H1 (cell line): ENCODE measurements at places on chromosomes 13 and 19.

DNA sequence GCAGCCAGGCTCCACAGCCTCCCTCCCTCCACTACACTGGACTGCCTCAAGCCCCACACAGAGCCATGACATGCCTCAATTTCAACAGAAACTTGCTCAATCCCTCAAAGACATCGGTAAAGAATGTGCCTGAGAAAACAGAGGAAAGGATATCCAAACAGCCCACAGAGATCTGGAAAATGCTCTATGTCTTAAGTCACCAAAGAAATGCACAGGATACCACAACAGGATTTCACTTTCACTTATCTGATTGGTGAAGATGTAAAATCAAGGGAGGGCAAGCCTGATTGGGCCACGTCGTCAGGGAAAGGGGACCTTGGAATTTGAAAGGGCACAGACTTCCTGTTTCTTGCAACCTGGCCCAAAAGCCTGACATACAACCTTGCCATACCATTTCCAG is 14.2 kb downstream of the CACNA1A start:
- DNase-seq = no peak

DNA sequence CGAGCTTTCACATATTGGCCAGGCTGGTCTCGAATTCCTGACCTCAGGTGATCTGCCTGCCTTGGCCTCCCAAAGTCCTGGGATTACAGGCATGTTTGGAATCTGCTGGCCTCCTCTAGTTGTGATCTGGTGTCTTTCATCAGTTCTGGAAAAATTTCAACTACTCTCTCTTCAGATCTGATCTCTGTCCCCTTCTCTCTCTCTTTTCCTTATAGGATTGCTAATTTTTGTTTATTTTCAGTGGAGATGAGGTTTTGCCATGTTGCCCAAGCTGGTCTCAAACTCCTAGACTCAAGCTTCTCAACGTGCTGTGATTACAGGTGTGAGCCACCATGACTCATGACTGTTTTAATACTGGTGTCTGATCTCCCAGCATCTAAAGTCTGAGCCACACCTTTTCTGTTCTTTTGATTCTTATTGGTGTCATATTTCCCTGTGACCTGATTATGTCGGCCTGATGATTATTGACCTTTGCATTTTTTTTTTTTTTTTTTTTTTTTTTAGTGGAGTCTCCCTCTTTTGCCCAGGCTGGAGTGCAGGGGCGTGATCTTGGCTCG is 10.4 kb upstream of the NANOS2 start:
- DNase-seq = no peak

DNA sequence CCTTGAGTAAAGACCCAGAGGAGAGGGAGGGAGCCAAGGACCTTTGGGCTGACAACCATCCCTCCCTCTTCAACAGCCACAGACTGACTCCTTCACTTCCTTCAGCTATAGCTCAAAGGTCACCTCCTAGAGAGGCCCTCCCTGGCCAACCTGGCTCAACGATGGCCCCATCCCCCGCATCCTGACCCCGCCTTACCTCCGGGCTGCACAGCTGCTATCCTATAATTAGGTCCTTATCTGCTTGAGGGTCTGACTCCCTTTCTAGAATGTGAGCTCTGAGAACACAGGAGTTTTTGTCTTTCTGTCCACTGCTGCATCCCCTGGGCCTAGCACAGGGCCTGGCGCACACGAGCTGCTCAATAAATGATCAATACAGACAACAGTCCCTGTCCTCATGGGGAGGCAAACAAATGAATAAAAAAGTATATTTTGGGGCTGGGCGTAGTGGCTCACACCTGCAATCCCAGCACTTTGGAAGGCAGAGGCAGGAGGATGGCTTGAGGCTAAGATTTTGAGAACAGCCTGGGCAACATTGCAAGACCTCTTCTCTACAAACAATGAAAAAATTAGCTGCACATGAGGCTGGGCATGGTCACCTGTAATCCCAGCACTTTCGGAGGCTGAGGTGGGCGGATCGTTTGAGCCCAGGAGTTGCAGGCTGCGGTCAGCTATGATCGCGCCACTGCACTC is 6.6 kb upstream of the LGALS4 start:
- no peak for DNase-seq

- DNase-seq = no peak
Measured at GRCh38 chr13:112890316-112891145, 78.5 kb upstream of the MCF2L start.

DNA sequence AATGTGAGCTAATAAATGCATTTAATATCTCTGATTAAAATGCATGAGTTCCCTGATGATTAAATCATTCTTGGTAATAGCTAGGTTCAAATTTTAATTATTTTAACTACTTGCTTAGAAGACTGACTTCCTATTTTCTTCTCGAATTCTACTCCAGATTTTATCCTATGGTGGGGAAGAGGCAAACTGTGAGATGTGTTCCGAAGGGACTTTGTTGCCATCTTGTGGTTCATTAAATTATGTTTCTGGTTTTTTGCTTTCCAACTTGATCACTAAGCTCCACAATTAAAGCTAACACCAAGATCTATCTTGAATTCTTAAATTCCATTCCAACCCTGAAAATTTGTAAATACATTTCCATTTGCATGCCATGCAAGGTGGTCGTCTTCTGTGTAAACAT is 538.4 kb upstream of the PCDH20 start:
- DNase-seq = no peak

DNA sequence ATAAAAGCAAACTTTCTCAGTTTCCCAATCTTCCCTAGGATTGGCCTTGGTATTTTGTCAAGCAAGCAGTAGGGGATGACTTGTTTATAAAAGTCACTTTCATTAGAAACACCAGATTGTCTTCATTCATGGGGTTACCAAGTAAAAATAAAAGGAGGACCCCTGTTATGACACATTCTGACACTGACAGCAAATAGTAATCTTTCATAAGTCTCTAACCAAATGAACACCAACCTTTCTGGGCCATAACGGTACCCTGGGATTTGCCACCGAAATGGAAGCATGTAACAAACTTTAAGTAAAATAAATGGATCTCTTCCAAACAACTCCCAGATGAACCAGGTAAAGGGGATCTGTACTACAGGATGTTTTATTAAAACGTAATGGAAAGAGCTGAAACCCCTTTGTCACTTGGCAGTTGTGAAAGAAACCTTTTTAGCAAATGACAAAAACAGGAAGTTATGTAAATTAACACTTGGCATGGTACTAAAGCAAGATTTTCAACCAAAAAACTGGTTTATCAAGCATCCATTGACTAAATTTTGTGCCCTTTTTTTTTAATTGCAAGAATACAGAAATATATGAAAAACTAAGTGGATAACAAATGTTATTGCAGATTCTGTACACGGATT is 335.6 kb downstream of the RBM26 start:
- no peak for DNase-seq

- DNase-seq = no peak
Measured at GRCh38 chr13:98171900-98172589, 5.0 kb downstream of the RNF113B start.

GRCh38 chr13:39056018-39056417 is 17.8 kb downstream of the NHLRC3 start:
- no peak for DNase-seq

GRCh38 chr13:49428041-49428763 is 15.7 kb downstream of the CAB39L start:
- DNase-seq = no peak

GRCh38 chr19:5211217-5211822 is 129.3 kb downstream of the PTPRS start:
- DNase-seq = no peak

DNA sequence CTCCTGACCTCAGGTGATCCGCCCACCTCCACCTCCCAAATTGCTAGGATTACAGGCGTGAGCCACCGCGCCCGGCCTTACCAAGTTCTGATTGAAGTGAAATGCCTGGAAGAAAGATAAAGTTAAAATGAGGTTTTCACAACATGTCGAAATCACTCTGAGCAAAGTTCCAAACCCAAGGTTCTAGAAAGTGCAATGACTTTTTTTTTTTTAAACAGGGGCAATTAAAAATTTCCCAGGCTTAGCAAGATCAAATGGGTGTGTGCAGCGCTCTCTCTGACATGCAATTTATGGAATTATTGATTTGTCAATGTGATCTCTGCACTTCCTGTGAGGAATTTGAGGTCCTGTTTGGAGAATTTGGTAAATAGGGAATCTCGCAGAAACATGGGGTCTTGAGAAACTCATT is 12.8 kb upstream of the MAP2K2 start:
- DNase-seq = no peak

DNA sequence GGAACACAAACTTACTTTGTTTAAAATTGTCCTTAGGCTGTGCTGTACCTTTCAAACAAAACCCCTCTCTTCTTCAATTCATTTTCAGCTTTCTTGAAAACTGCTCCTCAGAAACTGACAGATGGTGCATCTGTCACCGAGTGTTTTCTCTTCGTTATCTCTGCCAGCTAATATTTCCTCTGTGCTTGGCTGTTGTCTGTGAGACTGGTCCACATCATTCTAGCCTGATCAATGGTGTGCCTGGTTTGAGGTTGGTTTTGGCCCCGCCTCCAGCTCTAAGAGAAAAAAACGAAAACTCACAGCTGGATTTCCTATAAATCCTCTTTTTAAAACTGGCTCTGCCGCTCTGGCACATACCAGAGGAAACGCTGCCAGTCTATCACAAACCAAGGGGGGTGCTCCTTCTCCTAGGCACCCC is 79.7 kb downstream of the STARD13 start:
- no peak for DNase-seq

DNA sequence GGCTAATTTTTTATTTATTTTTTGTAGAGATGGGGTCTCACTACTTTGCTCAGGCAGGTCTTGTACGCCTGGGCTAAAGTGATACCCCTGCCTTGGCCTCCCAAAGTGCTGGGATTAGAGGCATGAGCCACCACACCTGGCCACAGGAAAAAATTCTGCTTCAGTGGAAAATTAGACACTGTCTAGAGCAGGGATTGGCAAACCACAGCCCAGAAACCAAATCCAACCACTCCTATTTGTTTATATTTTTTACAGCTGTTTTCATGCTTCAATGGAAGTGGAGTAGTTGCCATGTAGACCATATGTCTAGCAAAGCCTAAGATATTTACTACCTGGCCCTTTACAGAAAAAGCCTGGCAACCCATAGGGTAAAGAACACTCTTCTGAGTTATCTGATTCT is 123.7 kb upstream of the MRI1 start:
- no peak for DNase-seq

DNA sequence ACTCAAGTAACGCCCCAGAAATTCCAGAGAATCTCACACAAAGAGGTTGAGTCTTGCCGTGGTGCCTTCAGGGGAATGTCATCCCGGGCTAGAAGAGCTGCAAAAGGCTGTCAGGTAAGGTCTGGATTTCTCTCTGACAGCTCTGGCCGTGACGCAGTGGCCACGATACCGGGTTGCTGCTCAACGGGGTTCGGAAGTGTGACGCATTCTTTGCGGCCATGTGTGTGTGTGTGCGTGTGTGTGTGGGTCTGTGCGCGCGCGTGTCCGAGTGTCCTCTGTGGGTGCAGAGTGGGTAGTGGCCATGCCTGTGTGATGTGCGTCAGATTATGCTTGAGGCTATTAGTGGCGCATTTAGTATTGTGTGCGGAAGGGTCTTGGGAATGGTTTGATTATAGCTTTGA is 306 bp downstream of the ZNF540 start:
- no peak for DNase-seq
